ENCODE measurements at places on chromosomes 4 and X.

DNA sequence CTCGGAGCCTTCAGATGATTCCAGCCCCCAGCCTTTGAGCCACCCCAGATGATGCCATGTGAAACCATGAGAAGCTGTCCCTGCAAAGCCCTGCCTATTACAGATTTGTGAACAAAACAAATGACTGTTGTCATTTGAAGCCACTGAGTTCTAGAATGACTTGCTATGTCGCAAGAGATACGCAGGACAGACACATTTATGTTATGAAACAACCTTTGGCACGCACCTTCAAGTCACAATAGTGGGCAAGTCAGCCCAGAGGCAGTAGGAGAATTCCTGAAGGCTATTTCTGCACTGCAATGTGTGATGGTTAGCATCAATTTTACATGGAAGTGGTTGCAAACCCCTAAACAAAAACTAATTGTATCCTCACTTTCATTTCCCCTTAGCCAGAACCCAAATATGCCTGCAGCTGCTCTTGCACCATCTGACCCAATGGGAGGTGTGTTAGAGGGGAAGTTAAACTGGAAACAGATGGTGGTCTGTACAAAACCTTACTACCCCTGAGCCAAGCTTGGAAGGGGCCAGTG, 174.4 kb upstream of the ATP6AP2 start:
- no peak for DNase-seq

DNA sequence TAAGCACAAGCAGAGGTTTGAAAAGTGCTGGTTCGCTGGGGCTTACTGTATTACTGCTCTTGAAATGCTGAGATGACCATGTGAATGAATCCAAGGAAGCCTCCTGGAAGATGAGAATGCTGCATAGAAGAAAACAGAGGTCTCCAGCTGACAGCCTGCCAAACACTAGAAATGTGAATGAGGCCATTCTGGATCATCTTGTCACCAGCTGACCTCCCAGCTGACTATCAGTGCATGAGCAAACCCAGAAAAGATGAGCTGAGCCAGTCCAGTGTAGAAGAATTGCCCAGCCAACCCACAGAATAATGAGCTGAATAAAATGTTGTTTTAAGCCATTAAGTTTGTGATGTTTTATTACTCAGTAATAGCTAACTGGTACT, 49.1 kb upstream of the DYNLT3 start:
- DNase-seq, result no peak

DNA sequence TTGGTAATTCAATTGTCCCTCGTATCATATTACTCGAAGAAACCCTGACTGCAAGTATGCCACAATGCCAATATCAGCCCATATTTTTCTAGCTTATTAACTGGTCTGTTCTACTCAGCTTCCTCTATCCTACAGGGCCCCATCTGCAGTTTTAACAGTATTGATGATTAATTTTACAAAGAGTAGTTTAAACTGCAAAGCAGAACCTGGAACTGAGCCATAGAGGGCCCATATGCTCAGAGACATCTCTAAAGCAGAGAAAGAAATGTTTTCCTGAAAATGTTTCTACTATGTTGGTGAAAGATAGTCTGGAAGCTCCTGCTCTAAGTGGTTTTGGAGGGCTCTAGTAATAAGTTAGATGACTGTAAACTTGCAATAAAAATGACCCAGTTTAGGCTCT, 259.4 kb upstream of the CENPE start:
- DNase-seq, result no peak

GRCh38 chrX:154484255-154485149, 1.9 kb downstream of the UBL4A start:
- DNase-seq, result no peak

GRCh38 chrX:44843318-44843702, 511 bp upstream of the DUSP21 start:
- no peak for DNase-seq

DNA sequence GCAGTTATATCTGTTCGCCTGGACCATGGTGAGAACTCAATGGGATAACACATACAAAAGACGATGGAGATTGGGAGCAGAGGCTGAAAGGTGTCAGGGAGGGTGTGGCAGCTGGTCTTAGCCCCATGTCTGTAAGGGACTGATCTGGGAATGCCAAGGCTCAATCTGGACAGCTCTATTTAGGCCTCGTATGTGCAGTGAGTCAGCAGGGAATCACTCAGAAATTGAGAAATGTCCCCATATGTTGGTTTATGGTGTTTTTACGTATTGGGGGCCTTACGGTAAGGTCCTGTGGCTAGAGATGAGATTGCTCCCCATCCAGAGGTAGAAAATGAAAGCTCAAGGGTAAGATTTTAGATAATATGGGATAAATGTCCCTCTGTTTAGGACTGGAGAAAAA, 71.4 kb upstream of the TTC29 start:
- DNase-seq, result no peak

- DNase-seq, result no peak
These were observed 9.9 kb upstream of the GK start for GRCh38 chrX:30643313-30643821.

DNA sequence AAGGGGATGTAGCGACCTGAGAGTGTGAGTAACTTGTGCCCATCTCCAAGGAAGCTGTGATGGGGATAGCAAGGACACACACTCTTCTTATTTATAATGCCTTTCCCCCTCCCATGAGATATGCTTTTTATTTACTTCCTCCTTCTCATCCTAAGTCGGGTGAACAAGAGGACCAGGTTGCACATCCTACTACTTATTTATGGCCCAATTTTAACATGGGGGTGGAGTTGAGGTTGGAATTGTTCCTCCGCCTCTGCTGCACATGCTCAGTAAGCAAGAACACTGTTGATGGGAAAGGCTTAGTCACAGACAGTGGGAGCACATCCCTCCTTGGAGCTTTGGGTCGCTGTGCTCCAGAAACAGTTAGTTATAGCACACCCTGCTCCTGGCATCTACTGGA, 15.2 kb upstream of the TLR8 start:
- DNase-seq, result no peak

GRCh38 chr4:166197166-166197565, 324.1 kb downstream of the TLL1 start:
- no peak for DNase-seq

DNA sequence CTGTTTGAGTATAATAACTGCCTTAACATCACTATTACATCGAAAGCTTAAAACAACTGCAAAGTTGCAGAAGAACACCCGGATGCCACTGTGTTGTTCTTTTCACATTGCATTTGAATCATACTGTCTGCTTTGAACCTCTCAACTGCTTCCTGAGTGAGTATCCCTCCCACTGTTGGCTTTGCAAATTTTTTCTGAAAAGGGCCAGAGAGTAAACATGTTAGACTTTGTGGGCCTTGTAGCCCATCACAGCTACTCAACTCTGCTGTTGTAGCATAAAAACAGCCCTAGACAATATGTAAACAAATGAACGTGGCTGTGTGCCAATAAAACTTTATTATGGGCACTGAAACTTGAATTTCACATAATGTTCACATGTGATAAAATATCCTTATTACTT, 76.1 kb downstream of the NSG1 start:
- DNase-seq, result no peak

DNA sequence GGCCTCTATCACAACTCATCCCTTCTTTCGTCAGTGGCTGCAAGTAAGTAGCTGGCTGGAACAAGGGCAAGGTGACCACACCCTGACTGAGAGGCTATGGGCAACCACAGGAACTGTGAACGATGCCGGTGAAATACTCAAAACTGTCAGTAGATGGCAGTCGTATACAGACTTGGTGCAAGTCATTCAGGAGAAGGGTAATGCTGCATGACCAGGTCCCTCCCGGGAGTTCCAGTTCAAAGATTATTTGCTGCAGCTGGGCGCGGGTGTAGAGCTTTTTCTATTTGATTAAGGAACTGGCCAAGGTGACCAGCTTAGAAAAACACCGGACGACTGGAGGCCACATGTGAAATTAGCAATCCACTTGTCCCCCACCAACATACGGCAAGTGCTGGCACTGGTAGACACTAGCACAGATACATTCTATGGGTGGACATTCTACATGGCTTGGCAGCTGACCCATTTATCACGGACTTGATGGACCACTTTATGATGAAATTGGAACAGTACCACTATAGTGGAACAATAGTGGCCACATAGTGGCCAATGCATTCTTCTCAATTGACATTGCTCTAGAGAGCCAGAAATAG, 726.6 kb downstream of the TRAM1L1 start:
- DNase-seq, result no peak

DNA sequence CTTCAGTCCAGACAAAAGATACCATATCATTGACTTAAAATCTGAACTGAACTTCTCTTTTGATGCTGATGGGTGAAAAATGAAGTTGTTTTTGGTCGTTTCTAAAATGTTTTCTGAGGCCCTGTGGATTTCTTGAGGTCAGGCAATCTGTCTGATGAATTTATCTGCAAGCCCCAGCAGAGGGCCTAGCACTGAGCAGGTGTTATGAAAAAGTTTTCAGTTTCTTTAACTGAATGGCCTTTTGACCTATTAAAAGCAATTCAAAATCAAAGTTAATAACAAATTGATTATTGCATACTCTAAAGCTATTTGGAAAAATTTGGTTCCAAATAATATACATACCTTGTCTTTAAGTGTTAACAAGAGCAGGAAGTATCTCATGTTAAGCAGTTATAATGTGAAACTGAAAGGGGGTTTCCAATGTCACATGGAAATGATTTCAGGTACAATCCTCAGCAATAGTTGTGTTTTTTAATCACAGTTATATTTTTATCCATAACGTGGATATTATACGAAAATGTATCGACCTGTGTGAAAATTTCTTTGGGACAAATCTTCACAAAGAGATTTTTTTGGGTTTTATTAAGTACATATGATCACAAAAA, 285.0 kb downstream of the SPANXN1 start:
- no peak for DNase-seq

- DNase-seq, result no peak
These were observed 99.6 kb upstream of the SORBS2 start for GRCh38 chr4:185911556-185912064.

- DNase-seq, result no peak
These were observed 87.5 kb upstream of the RBPJ start for GRCh38 chr4:26233350-26233749.

- no peak for DNase-seq
These were observed 78.6 kb downstream of the PPP2R2C start for GRCh38 chr4:6393544-6394475.

DNA sequence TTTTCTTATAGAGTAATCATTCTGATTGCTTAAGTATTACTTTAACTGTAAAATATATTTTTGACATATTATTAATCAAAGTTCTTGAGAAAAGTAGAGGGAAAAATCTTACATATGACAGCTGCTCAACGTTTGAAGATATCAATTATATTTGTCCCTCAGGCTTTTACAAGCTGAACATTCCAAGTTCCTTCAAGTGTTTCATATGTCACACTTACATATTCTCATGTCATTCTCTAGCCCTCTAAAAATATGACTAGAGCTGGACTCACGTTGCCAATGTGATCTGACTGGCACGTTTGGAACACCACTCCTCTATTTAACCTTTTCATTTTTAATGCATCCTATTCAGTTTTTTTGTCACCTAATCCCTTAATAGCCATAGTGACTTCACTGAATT, 492.9 kb downstream of the PCDH18 start:
- DNase-seq, result no peak

DNA sequence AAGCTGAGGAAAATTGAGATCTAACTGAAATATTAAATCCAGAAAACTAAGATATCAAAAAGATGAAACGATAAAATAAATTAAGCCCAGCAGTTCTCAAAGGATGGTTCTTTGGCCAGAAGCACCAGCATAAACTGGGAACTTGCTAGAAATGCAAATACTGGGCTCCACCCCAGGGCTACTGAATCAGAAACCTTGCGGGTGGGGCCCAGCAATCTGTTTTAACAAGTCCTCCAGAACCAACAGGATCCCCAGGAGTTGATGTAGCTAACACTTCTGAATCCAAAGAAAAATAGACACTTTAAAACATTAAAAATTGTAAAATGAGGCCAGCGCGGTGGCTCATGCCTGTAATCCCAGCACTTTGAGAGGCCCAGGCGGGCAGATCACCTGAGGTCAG, 14.1 kb upstream of the TMEM154 start:
- no peak for DNase-seq
